Activated CD4-positive, CD25-positive, alpha-beta regulatory T cell treated with anti-CD3 and anti-CD28 coated beads, Interleukin-2, amount 50 U/mL, for 72 hours (primary cell): ENCODE measurements at places on chromosomes 7 and 10.
A peak's percentile ranks its signal among the peaks of the same experiment; 100 is the strongest.

DNA sequence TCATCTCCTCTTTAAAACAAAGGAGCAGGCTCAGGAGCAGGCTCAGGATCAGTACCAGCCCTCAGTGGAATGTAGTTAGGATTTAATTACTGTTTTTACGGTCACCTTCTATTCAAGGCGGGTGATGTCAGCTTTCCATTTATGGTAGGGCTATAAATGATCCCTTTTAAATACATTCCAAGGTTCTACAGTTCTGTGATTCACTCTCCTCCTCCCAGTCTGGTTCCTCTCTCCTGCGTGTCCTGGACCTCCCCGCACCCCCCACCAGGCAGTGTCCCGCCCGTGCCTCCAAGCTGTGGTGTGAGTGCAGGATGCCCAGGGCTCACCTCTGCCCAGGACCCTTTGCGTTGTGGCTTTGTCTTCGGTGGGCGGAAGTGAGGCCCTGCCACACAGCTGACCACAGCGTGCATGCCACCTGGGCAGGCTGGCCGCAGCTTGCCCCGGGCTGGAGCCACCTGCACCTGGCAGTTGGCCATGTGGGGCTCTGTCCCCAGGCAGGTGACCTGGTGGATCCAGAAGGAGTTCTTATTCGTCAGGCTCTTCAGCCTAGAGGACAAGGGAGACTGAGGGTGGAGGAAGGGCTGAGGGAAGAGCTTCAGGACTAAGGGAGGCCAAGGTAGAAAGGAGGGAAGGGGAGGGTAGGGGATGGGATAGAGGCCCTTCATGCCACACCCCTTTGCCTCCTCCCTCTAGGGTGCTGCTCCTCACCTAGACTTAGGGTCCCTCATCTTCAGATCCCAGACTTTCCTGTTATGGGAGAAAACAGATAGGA lies 9.1 kb downstream of the LOXL4 start:
- DNase-seq = no peak

GRCh38 chr7:154794147-154794780 lies 208.7 kb downstream of the PAXIP1 start:
- no peak for DNase-seq

DNA sequence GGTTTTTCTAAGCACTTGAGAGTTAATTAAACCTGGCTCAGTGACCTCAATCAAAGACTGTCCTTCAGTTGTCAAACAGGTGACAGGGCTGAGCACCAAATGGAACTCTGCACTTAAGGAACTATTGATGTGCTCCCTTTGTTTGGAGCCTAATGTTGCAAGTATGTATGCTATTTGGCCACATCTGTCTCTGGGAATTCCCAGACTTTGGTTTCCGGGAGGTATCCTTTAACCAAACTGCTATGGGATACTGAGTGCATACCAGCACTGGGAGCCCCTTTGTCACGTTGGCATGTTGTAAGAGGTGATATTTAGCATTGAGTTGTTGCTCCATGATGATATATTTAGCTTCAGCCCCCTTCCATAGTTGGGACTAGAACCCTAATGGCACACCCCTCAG lies 25.2 kb downstream of the ASZ1 start:
- DNase-seq = no peak

GRCh38 chr10:30455816-30456215 lies 21.8 kb downstream of the MAP3K8 start:
- DNase-seq = no peak

GRCh38 chr10:33122014-33122809 lies 164.2 kb upstream of the ITGB1 start:
- DNase-seq = no peak

DNA sequence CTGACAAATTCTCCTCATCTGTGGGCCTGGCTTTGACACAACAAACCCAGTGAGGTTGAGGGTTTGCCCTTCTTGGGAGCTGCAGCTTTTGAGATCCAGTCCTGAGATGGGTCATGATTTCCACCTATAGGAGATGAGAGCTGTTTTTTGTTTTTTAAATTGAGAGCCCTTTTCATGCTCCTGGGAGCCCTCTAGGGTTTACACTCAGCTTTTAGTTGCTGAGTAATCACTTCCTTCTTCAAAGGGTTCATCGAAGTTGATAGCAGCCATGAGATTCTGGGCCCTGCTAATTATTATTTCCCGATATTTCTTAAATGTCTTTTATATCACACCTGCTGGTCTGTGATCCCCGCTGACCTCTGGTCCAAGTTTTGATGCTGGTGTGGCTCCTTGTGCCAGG lies 47.3 kb upstream of the VIPR2 start:
- DNase-seq = no peak

- no peak for DNase-seq
Measured at GRCh38 chr7:51324206-51324898, 7.7 kb upstream of the COBL start.

DNA sequence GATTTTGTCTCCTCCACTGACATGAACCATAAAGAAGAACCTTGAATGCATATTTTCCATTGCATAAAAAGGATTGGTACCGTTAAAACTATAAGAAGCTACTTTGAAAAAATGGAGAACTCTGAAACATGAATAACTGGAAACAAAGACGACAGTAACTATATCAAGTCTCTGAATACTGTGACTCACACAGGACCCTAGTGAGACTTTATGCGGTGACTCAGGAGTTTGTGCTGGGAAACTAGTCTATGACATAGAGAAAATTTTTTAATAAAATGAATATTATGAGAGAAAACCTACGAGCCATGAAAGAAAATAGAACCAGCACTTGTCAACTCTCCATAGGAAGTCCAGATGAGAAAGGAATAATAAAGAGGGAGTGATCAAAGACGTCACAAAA lies 339.9 kb upstream of the ADARB2 start:
- no peak for DNase-seq

DNA sequence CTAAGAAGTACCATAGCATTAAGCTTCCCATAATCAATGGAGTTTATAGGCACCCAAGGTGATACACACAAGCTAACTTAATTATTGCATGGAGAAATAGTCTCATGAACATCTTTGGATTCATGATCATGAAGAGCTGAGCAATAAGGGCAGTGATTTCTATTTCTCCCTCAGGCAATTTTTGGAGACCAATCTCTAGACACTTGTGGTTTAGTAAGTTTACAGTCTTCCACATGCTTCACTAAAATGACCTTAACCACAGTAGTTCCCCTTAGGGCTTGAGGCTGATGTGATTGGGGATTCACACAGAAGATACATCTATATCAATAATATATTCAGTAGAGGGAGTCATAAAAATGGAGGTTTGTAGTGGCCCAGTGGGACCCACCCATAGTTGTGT lies 241.2 kb downstream of the CCDC7 start:
- no peak for DNase-seq

DNA sequence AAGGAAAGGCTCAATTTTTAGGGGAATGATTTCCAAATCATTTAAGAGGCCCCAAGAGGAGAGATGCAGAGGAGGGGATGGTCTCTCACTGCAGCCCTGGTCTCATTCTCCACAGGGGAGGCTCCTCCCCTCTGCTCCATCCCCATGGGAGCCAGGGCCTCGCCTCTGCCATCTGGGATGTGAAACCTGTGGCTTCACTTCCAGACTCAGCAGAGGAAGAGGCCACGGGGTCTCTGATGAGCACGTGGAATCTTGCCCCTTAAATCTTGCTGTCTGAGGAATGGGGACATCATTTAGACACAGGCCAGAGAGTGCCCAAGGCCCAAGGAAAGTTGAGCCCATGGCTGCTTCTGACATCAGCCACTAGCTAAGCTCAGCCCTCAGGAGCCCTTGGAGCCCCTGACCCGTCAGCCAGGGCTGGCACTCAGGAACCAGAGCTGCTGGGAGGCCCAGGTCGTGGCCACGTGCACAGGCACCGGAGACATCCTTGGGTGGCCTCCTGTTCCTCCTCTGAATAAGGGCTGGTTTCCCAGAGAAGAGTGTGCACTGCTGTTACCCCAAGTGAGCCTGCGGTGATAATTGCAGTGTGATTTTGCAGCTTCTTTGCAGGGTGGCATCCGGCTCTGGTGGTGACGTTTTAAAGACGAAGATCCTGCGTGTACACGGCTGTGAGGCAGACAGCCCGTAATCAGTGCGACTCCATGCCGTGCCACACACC lies 50.5 kb downstream of the VIPR2 start:
- DNase-seq = peak; percentile 21

DNA sequence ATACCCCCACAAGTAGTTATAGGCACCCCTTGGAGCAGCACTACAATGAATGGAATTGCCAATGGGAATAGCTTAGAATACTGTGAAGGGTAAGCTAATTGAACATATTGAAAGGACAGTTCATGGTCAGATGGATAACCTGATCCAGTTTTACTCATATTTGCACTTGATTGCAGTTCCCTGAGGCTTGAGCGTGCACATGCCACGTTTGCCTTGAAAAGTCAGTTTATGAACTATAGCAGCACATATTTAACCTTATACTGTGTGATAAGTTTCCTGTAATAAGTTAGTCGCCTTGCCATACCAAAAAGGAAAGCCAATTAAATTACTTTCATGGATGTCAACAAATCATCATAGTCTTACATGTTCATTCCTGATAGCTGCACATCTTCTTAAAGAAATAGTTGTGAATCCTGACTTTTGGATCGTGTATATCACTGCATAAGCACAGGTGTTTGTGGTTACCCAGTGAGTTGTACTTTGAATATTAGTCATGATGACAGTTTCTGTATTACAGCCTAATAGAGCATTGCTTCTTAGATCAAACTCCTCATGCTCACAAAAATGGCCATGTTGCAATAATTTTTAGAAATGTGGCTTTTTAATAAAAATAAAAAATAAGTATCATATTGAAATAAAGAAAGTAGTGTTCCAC lies 21.6 kb downstream of the DNTT start:
- no peak for DNase-seq

DNA sequence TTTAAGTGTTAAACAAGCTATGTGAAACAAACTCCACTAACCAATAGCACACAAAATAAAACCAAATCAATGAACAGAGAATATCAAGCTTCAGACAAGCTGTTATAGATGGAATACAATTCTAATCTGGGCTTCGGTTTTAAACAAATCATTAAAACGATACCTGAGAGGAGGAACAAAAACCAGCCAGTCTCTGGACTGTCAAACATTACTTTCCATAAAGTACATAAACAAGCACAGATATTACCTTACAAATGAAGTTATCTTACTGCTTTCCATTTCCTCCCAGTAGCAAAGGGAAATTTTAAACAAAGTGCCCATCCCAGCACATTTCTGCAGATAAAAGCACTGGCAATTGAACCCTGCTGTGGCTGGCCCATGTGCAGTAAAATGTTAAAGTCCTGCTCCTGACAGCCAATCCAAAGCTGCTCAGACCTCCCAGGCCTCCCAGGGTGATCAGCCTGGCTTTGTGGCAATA lies 128.0 kb downstream of the NRCAM start:
- DNase-seq = no peak

GRCh38 chr10:119827430-119827829 lies 45.2 kb downstream of the MCMBP start:
- no peak for DNase-seq

DNA sequence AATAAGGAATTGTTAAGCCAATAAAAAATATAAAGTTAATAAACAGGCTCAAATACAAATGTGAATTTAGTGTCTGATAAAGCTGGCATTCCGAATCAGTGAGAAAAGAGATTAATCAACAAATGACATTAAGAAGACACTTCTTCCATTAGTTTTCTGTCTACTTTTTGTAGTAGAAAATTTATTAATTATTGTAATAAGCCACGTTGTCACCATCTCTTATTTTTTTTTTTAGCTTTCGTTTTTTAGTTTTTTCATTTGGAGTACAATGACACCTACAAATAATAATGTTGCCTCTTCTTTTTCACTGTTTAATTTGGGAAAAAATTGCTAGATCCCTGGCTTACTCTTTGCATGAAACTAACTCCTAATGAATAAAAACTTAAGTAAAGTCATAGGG lies 46.8 kb upstream of the STEAP1B start:
- DNase-seq = no peak

DNA sequence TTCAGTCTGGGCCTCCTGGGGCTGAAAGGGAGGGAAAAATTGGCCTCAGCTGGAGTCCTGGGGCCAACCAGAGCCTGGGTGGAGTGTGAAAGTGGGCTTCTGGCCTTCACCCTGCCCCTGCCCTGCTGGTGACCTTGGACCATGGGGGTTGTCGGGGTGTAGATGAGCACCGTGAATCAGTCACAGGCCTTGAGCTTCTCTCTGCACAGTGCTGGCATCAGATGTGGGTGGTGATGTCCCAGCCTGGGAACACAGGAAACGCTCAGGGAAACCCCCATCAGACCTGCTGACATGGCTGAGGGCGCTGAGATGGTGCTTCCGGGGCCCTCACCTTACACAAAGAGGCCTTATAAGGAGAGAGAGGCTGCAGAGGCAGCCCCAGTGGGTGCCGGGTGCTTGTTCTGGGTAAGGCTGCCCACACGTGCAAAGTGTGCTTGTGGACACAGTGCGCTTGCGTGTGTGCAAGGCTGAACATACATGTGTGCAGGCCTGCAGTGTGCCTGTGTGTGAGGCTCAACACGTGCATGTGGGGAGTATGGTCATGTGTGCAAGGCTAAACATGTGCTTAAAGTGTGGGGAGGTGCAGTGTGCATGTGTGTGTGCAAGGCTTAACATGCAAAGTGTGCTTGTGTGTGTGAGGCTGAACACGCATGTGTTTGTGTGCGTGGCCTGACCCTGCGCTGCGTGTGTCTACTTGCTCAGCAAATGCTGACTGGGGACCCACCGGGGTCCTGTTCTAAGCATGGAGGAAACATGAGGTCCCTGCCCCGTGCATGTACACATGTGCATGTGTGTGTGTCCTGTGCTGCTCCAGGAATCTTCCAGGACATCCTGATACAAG lies 6.5 kb downstream of the ARPC1B start:
- peak; percentile 81 for DNase-seq

GRCh38 chr10:807958-808353 lies 118.5 kb upstream of the DIP2C start:
- DNase-seq = no peak

GRCh38 chr10:113528876-113529275 lies 24.0 kb upstream of the HABP2 start:
- DNase-seq = no peak

GRCh38 chr7:111985798-111986197 lies 220.4 kb downstream of the DOCK4 start:
- no peak for DNase-seq

DNA sequence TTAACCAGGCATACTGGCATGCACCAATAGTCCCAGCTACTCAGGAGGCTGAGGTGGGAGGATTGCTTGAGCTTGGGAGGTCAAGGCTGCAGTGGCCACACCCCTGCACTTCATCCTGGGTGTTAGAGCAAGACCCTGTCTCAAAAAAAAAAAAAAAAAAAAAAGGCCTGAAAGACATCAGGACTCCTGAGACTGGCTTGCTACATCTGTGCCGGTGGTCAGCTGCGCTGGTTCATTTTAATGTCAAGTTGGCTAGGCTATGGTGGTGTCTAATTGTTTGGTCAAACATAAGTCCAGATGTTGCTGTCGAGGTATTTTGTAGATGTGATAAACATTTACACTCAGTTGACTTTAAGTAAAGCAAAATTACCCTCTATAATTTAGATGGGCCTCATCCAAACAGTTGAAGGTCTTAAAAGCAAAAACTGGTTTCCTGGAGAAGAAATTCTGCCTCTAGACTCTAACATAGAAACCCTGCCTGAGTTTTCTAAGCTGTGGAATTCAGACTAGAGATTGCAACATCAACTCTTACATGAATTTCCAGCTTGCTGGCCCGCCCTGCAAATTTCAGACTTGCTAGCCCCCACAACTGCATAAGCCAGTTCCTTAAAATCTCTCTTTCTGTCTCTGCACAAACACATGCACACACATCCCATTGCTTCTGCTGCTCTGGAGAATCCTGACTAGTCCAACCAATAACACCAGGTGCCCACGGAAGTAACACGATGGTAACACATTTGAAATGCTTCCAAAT lies 18.2 kb downstream of the MYOF start:
- DNase-seq = no peak
